ENCODE measurements at places on chromosomes 1 and 21.
A peak's percentile ranks its signal among the peaks of the same experiment; 100 is the strongest.

GRCh38 chr1:109929170-109929569 lies 18.5 kb downstream of the CSF1 start:
- no peak for DNase-seq

- DNase-seq = no peak
Measured at GRCh38 chr1:184930645-184931044, 43.7 kb downstream of the NIBAN1 start.

DNA sequence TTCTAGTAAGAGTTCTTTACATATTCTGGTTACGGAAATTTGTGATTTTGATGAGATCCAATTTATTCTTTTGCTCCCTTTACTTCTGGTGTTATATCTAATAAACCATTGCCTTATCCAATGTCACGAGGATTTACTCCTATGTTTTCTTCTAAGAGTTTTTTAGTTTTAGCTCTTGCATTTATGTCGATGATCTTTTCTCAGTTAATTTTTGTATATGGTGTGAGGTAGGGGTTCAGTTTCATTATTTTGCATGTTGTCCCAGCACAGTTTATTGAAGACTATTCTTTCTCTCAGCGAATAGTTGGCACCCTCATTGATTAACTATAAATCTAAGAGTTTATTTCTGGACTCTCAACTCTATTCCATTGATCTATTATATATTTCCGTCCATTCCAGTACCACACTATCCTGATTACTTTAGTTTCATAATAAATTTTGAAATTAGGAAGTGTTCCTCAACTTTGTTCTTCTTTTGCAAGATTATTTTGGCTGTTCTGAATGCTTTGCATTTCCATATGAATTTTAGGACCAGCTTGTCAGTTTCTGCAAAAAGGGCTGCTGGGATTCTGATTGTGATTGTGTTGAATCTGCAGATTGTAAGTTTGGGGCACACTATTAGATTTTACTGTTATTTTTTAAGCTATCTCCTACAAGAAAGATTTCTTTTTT lies 4.0 kb downstream of the KDM1A start:
- DNase-seq = no peak

- DNase-seq = no peak
Measured at GRCh38 chr1:229864686-229865230, 202.3 kb upstream of the GALNT2 start.

- no peak for DNase-seq
Measured at GRCh38 chr1:198641501-198641900, 2.7 kb downstream of the PTPRC start.

DNA sequence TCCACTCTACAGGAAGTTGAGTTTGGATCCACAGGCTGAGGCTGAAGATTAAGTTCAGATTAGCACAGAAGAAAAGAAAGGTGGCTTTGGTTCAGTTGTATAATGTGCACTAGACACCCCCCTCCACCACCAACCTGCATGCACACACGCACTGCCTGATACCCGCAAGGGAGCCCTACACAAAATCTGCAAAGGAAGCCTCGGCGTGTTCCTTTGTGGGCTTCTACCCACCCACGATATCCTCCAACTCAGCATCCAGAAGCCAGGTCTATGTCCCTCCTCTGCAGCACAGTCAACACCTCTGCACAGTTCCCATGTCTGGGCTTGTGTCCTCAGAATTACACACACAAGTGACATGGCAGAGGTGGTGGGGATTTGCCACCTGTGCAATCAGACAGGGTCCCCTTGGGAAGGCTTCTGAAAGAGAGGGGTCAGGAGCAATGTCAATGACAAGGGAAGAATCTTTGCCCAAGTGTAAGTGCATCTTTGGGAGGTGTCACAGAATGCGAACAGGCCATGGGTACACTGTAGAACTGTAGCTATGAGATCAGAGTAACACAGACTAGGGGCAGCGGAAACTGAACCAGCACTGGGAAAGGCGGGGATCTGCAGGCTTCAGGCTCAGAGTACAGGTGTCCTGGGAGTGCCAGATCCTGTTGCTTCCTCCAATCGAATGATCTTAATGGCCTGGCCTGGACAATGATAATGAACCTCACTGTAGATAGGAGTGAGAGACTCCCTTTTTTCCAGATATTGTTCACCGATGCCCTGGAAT lies 148.6 kb upstream of the ETV3 start:
- no peak for DNase-seq

DNA sequence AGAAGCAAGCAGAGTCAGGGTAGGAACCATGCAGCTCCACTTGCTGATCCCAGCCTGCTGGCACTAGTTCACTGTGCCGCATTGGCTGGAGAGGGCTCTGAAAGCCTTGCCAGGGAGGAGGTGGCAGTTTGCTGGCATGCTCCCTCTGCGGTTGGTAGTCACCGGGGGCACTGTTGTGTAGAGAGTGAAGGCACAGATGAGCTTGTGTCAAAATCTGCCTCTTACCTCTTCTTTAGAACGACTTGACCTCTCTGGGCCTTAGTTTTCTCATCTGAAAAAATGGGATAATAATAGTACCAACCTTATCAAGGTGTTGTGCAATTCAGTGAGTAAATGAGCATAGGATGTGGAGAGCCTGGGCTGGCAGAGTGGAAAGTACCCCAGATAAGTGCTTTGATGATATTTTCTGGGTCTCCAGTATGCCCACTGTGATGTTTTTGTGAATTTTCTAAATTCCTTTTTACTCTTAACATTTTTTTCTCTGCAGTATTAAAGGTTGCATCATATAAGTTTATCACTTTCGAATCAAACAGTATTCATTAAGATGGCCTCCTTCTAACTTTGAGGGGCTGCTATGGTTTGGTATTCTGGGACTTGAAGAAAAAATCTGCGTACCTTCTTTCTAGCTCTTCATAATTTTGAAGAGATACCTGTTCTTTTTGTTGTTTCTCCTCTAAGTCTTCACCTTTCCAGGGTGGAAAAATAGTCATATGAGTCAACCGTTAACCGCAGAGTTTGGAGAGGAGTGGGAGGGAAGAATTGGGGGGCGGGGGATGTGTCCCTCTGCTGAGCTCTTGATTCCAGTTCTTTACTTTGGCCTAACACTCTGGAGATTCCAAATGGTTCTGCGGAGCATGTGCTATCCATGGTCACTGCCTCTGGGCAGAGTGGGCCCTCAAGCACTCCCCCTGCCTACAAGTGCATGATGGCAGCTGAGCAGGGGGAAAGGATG lies 26.8 kb downstream of the SZRD1 start:
- no peak for DNase-seq

GRCh38 chr21:37181059-37181458 lies 86.1 kb downstream of the VPS26C start:
- no peak for DNase-seq

DNA sequence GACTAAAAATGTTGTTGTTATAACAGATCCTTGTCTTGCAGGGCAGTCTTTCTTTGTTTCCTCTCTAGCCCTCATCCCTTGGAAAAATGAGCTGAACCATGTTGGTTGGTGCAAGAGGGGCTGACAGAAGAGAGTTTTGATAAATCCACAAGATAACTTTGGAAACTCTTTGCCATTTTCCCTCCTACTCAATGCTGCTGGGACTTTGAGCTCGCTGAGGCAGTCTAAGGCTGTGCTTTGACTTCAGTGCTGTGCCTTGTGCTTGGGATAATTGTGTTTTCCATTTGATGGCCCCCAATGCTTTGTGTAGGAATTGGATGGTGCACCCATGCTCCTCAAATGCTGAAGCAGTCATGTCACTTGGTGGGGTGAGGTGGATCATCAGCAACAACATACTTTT lies 31.7 kb downstream of the ST6GALNAC3 start:
- no peak for DNase-seq

DNA sequence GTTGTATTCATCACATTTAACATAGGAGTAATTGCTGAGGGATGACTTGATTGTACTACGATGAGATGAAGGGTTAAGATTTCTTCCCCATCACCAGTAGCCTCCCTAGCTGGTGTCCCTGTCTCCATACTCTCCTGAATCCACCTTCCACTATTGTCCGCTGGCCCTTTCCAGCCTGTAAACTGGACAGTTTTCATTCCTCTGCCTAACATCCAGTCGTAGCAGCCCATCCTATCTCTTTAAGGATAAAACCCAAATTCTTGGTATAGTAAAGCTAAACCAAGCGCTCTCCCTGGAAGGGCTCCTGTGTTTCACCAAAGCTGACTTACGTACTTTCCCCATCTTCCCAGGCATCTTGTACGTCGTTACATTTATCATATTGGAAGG lies 670 bp downstream of the COX20 start:
- DNase-seq = no peak

DNA sequence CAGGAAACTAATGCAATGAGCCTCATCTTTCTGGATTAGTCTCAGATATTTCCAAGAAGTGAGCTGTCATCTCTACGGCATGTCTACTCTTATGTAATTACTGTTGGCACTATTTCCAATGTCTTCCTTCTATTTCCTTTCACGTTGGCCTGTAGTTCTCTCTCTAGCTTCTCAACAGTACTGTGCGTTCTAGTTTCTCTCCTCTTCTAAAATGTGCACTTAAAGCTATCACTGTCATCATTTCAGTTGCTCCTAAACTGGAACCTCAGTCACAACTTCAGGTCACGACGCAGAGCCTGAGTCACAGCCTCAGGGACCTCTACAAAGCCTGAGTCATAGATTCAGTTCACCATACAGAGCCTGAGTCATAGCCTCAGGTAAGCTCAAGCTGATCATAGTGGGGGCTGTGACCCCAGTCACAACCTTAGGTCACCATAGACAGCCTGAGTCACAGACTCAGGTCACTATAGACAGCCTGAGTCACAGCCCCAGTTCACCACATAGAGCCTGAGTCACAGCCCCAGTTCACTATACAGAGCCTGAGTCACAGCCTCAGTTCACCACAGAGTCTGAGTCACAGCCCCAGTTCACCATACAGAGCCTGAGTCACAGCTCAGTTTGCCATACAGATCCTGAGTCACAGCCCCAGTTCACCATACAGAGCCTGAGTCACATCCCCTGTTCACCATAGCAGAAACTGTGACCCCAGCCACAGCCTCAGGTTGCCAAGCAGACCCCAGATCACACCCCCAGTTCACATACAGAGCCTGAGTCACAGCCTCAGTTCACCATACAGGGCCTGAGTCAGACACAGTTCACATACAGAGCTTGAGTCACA lies 13.0 kb downstream of the WNT9A start:
- no peak for DNase-seq

DNA sequence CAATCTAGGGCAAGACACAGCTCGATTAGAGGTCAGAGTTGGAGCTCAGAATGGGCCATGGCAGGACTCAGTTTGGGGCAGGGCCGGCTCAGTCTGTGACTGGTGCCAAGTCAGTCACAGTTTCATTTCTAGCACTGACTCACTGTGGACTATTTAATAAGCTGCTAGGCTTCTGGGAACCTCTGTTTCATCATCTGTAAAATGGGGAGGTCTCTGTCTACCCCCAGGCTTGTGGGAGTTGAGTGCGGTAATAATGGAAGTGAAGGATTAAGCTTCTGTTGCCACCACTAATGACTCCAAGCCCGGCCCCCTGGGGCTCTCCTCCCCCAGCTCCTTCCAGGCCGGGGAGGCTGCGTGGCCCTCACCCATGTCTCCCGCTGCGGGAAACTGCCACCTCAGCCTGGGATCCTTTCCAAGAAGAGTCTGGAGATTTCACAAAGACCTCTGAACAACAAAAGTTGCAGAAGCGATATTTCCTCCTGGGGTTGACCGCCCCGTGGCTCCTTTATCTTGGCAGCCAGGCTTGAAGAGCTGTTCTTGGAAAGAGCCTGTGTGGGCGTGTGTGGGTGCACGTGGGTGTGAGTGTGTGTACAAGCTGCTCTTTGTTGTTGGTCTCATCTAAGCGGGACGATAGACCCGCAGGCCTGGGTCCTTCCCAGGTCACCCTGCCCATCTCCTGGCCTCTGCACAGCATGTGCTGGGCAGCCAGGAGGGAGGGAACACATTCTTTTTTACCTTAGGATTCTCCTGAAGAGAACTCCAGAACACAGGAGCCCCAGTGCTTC lies 29.1 kb downstream of the KNCN start:
- no peak for DNase-seq

DNA sequence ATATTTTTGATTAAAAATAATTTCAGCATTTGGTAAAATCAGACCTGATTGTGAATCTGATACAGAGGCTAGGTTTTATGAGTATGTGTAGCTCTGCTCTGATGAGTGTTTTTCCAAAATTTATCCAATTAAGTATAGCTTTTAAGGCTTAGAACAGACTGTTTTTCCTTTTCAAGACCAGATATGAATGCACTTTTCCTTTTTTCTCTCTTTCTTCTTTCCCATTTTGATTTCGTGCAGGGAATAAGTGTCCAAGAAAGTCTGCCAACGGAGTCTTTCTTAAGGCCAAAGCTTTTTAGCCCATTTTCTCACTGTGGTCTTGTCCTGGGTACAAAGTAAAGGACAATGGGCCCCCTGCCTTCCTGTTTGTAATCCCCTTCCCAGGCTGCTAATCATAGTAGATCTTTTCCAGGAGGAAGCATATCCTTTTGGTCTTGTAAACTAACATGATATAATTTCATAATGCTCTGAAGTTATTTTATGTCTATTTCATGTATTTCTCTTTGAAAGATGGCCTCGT lies 2.9 kb downstream of the KIF1B start:
- no peak for DNase-seq

GRCh38 chr1:21818656-21819055 lies 6.6 kb downstream of the LDLRAD2 start:
- peak; percentile 39 for DNase-seq

DNA sequence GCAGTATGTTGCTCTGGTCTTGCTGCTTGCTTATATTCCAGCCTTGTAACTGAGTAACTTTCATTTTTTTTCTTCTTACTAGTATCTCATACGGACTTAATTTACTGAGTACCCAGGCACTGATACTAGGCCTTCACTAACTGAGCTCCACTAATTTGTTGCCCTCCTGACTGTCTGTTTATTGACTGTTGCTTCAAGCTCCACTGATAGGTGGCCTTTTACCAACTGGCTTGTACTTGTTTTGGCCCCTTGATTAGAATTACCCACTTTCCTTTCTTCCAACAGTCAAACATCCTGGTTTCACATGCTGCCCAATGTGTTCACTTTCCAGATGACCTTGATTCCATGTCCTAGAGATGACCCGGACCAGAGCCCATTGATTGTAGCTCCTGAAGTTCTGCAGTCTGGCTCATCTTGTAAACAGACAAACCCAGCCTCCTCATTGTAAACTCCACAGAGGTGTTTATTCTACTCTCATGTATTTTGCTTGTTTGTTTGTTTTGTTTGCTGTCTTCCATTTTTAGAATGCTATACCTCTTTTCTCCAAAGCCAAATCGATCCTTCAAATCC lies 27.7 kb downstream of the RGS1 start:
- DNase-seq = no peak

- DNase-seq = no peak
Measured at GRCh38 chr21:34724857-34725195, 56.0 kb downstream of the CLIC6 start.

Data from nephron progenitor cell (in vitro differentiated cells).